Stimulated activated CD8-positive, alpha-beta memory T cell treated with anti-CD3 and anti-CD28 coated beads, Interleukin-4, amount 100 ng/mL, for 1 hour (primary cell): ENCODE measurements at places on chromosomes 5 and 9.

DNA sequence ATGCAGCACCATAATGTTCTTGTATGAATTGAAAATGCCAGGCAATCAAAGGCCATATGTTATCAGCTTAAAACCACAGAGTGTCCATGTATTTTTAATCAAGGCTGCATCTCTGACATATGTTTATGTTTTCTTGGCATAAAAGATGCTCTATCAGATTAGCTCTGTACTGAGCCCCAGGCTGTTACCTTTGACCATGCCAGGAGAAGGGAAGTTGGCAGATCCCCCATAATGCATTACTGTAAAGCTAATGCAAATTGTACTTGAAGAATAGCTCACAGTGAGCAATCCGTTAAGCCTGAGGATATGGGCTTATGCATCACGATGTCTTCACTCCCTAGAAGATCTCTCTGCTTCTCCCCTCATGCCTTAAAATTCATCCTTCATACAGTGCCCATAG is 414.4 kb downstream of the BRINP1 start:
- DNase-seq = no peak

GRCh38 chr9:130995086-130996011 is 13.6 kb upstream of the LAMC3 start:
- no peak for DNase-seq

- no peak for DNase-seq
These were observed 2127.3 kb upstream of the WWC1 start for GRCh38 chr5:166163996-166164610.

DNA sequence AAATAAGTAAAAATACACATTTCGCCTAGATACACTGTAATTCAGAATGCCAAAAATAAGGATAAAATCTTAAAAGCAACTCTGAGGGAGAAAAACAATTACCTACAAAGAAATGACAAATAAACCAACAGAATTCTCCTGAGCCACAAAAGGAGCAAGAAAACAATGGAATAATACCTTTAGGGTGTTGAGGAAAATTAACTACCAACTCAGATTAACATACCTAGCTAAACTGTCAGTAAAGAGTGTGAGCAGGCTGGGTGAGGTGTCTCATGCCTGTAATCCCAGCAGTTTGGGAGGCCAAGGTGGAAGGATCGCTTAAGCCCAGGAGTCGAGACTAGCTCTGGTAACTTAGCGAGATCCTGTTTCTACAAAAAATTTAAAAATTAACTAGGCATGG is 81.5 kb downstream of the C9orf50 start:
- DNase-seq = no peak

GRCh38 chr5:157342822-157343402 is 77.0 kb downstream of the CYFIP2 start:
- DNase-seq = no peak

GRCh38 chr9:107630156-107630555 is 140.6 kb upstream of the KLF4 start:
- DNase-seq = no peak

DNA sequence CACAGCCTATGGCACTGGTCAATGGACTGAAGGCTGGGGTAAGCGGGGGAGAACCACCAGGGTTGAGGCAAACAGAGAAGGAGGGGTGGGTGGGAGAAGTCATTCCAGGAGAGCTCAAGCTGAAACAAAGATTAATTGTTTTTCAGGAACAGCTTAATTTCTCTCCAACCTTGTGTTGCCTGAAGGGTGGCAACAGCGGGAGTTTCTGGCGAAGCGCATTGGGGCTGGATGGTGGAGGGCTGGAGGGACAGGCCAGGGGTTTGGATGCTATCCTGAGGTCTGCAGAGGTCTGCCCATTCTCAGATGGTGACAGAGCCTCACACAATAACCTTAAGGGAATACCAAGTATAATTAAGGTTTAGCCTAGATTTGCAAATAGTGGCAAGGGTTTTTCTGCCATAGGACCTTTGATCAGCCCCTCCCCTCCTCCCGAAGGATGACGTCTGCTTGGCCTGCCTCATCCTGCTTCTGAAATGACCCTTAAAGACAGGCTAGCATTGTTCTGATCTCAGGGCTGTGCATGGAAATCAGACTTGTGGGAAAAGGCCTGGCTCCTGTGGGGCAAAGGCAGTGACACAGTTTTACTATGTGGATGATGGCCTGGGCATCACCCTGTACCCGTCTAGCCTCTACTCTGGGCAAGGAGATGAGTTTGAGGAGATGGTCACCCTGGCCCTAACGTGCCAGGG is 32.7 kb downstream of the PSD2 start:
- DNase-seq = no peak

DNA sequence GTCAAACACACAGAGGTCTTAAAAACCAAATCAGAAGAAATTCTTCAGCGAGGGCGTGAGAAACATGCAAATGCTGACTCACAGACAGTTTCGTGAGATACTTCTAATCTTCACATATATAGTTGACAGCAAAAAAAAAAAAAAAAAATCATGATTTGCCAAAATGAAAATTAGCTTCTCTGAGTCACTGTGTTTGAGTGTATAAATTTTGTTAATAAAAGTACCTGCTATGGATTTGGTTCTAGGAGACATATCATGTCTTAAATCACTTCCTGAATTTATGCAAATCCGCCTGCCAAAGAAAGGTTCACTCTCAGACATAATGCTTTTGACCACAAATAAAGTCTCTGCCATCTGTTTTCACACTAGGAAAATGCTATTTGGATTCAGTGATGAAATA is 114.3 kb downstream of the SLC1A3 start:
- no peak for DNase-seq
